ENCODE measurements at places on chromosomes 6 and 20. TPM values are rescaled to one million over a fixed set of nuclear protein-coding genes. Genes with fewer than 3 reads are reported as not detected.

The FOXS1 gene
- not detected for total RNA-seq

The CTAGE9 gene
- not detected for total RNA-seq

The MTFR2 gene
- 0.72 TPM for total RNA-seq

The TBXT gene
- not detected for total RNA-seq

The BPIFB2 gene
- total RNA-seq, result not detected

The FAM184A gene
- total RNA-seq, result not detected

All from IMR-90 (cell line).